Frontal cortex (tissue), 4 donors: ENCODE measurements at places on chromosomes 13 and 19.
A peak's percentile ranks its signal among the peaks of the same experiment; 100 is the strongest.

- DNase-seq = no peak
These were observed 855 bp downstream of the UNC13A start for GRCh38 chr19:17687141-17687856.

DNA sequence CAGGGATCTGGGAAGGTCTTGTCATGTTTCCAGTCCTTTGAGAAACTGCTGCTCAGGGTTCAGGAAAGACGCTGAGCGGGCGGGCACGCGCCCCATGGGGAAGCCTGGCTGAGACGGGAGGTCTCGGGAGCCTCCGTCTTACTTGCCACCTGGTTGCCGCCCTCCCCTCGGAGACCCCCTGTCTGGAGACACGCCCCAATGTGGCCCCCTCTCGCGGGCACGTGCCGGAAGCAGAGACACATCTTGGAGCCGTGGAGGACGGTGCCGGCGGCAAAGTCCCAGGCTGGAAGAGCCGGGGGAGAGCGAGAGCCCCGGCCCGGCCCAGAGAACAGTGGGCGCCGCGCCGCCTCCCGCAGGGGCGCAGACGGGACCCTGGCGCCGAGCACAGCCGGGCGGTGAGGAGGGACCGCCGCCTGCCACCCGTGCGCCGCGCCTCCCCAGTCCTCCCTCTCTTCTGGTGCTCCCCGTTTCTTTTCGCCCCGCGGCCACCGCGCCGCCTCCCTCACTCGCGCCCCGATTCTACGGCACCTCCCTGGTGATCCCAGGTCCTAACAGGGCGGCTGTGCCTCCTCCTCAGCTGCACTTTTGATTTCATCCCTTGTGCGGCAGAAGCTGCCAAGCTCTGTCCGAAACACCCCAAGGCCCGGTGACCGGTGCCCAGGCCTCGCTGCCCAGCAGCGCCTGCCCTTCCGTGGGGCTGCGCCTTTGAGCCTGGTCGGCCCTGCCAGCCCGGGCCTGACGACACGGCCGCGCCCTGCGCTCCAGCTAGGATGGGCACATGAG is 15.5 kb downstream of the GJB2 start:
- no peak for DNase-seq

GRCh38 chr13:25046985-25047511 is 48.9 kb upstream of the PABPC3 start:
- peak; percentile 42 for DNase-seq

GRCh38 chr19:5624018-5624663 is 1.3 kb downstream of the SAFB start:
- no peak for DNase-seq

- DNase-seq = no peak
These were observed 8.7 kb upstream of the ADAT3 start for GRCh38 chr19:1896508-1896907.

- DNase-seq = no peak
These were observed 12.1 kb downstream of the NFILZ start for GRCh38 chr19:8642561-8642960.

DNA sequence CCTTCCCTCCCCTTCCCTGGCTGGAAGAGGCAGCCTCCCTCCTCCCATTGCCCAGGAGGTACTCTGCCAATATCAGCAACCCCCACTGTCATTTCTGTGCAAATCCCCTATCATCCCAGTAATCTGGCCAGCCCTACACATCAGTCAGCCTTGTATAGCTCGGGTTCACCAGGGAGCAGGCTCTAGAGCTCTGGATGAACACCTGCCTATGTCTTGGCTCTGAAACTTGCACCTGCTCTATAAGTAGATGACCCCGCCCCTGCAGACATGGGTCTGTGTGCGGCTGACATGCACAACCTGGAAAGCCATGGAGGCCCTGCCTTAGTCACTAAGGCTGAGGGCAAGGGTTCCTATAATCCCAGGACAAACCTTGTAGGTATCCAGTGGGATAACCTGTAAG is 1042.9 kb downstream of the UQCRFS1 start:
- DNase-seq = no peak

GRCh38 chr13:91360246-91360751 is 12.8 kb downstream of the MIR17HG start:
- DNase-seq = no peak

- no peak for DNase-seq
These were observed 26.0 kb upstream of the GARRE1 start for GRCh38 chr19:34228347-34228746.

DNA sequence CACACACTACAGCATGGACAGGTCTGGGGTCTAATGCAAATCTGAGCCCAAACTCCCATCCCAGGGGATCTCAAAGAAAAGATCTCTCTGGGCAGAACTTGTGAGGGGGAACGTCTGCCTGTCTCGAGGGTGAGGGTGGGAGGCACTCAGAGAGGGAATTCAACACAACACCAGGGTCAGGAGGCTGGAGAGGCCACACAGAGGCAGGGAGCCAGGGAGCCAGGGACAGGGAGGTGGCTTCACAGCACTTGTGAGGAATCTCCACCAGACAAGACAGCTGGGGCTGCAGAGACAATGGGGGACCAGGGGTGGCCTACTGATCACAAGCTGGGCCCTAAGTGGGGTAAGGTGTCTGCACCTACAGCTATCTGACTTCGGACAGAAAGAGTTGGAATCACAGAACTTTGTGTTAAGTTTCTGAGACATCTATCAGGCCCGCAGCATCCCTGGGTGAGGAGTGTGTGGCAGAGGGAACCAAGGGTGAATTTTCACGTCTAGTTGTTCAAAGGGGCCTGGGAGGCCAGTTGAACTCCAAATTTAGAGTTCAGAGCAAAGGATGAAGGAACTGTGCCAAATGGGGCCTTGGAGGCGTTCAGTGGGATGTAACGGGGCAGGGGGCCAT is 12.7 kb upstream of the AKAP8L start:
- DNase-seq = no peak
